ENCODE measurements at places on chromosomes 1 and 21. TPM values are rescaled to one million over a fixed set of nuclear protein-coding genes. Genes with fewer than 3 reads are reported as not detected.

DNA sequence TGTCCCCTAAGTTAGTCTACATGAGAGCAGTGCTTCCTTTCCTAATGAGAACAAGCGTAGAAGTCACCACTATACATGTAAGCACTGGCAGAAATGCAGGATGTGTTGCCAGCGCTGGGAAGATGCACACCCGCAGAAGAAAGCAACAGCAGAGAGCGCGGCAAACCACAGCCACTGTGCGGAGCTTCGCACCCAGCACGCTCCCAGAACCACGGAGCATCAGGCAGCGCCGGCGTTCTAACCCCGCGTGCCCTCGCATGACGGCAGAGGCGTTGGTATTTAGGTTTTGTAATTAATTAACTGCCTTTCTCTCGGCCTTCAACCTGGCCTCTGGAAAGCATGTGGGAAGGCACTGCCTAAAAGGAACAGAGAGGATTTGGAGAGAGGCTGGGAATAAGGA, 69.1 kb downstream of the OLIG1 start:
- DNase-seq: no peak

DNA sequence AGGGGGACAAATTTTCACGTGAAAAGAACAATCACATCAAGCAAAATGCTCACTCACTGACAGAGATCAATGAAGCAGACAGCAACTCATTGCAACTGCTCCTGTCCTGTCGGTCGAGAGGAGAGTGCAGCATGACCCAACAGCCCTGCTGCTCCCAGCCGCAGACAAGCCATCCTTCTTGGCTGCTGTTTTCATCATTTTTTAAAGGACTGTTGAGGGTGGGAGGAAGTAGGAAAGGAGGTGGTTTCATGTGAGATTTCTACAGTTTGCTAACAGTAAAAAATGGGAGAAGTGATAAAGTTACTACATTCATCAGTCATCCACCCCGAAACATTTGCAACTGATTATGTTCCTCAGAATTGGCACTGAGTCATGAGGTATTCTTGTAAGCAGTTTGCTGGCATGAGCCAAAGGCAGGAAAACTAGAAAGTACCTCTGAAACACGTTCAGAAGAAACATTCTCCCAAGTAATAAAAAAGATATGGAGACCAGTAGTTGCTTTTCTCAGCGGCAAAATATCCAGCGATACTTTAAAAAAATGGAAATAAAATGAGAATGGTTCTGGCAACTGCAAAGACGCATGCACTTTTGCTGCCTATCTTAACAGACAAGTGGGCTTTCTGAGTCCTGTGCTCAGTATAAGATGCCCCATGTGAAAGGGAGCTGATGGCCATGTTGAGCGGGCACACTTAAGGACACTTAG, 72.0 kb upstream of the CLDN14 start:
- no peak for DNase-seq

Gene CASQ1
- not detected for total RNA-seq

Gene CCDC17
- 0.53 TPM for total RNA-seq
